ENCODE measurements at places on chromosomes 13 and 19. TPM values are rescaled to one million over a fixed set of nuclear protein-coding genes. Genes with fewer than 3 reads are reported as not detected.

GRCh38 chr13:59452189-59452890 is 711.4 kb downstream of the DIAPH3 start:
- DNase-seq = no peak

- DNase-seq = no peak
These were observed at the start of gene PGLYRP2 for GRCh38 chr19:15479391-15480345. Gene PGLYRP2 (minus strand): TSS chr19:15479501. CDS start chr19:15479371, 130 bp downstream.

DNA sequence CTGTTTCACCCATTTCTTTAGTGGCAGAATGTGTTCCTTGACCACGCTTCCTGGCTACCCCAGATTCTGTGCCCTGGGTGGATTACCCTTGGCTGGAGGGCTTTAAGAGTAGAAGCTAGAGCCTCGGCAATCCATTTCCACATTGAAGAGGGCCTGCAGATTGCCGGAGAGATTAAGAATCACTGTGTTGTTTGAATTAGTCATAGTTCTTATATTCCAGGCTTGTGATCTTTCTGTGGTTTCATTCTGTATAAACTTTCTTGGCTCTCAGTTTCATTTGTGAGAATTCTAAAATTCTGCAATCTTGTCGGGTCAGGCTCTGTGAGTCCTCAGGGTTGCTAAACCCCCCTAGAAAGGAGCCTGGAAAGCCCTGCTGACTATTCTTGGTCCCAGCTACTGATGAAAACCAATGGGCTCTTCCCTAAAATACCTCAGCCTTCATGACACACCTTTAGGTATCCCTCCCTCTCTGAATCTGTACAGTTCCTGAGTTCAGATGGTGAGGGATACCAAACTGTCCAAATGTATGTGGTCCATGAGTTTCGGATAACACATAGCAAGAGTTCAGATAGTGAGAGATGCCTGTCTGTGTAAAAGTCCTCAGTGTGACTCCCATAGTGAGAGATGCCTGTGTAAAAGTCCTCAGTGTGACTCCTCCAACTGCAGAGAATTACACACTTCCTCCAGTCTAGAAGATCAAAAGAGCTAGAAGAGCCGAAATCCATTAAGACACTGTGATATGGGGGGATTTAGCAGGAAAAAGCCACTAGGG is 4.3 kb downstream of the PHF11 start:
- no peak for DNase-seq

The KLHL1 gene
- not detected for total RNA-seq

GRCh38 chr19:47001584-47001983 is 18.1 kb upstream of the NPAS1 start:
- DNase-seq = no peak

DNA sequence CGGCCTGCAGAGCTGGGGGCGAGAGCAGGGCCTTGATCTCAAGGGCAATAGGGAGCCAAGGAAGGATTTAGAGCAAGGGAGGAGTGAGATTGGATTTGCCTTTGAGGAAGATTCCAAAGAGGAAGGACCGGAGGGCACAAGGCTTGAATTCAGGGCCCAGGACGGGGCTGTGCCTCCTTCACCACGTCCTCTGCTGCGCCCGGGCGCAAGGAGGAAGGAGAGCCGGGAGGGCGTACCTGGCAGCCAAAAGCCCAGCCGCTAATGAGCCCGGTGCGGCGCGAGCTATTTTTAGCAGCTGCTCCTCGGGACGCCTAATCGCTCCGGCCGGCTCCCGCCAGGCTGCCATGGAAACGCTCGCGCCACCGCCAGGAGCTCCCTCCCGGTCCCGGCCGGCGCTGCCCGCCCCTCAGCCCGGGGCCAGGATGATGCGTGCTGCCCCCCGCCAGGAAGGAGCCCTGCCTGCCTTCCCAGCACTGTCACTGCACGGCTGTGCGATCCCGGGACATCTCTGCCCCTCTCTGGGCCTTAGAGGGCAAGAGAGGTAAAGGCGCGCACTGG is 31.3 kb downstream of the TINCR start:
- peak; percentile 90 for DNase-seq

The ZNF681 gene
- 0.22 TPM for total RNA-seq

The ZNF568 gene
- 7.7 TPM for total RNA-seq

The FXYD7 gene
- total RNA-seq = not detected

The SERPINE3 gene
- total RNA-seq = not detected

The SIGLEC8 gene
- 0.08 TPM for total RNA-seq

The PSG11 gene
- not detected for total RNA-seq

DNA sequence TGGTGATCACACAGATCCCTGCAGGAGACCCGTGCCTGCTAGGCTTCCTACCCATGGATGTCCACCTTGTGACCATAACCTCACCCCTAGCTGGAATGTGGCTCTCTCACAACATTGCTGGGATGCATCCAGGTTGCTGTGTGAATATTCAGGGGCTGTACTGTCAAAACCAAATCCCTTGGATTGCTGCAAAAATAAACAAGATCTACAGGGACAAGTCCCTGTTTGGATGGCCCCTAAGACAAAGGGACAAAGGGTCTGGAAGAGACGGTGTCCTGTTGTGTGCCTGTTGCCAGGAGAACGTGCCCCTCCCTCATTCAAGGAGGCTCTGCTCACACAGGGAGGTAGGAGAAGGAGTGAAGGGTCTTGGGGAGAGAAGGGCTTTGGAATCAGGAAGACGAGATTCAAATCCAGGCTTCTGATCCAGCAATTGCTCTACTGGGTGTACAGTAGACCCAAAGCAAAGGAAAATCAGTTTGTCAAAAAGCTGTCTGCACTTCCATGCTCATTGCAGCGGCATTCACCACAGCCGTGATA is 89.2 kb upstream of the WASF3 start:
- DNase-seq = no peak

- DNase-seq = no peak
These were observed 12.3 kb upstream of the SOX1 start for GRCh38 chr13:112054616-112055015.
